ENCODE measurements at places on chromosomes 2 and 18.
A peak's percentile ranks its signal among the peaks of the same experiment; 100 is the strongest.

GRCh38 chr2:20213651-20214565 is 11.0 kb downstream of the SDC1 start:
- no peak for DNase-seq

GRCh38 chr2:189370719-189371118 is 70.6 kb upstream of the WDR75 start:
- DNase-seq = no peak

DNA sequence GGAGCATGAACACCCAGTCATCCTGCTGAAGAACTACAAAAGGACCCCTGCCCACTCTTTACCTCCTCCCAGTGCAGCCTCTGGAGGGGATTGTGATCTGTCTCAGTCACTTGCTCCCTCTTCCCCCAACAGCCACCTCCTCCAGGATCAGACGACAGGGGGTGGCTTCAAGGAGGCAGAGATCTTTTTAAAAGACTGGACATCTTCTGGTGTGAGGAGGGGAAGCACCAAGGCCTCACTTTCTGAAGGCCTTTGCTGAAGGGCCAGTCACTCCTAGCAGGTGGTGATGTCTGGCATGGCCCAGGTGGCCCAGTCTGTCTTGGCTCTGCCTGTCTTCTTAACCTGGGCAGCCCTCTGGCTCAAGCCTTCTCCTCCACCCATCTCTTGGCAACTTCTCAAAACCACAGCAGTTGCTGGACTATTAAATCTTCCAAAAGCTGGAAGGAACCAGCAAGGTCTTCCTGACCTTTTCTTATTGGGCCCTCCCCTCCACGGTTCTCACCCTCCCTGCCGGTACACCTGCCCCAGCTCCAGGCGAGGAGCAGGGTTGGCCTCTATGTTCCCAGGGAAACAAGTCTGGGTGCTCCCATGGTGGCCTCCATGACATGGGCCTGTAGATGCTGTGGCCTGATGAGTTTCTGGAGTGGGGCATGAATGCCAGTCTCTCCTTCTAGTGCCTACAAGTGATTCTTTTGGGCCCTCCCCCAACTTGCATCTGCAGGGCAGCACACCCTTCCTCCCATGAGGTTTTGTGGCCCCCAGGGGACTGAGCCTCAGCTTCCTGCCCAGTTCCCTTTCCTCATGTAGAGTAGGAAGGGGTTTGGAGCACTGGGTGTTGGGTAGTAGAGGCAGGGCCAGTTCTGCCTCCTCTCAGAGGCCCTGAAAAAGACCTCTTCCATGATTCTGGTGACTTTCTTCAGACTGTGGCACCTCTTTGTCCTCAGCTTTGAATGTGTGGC is 5.0 kb upstream of the ATP6V1B1 start:
- no peak for DNase-seq

GRCh38 chr2:119739580-119740255 is 20.0 kb upstream of the PTPN4 start:
- DNase-seq = no peak

DNA sequence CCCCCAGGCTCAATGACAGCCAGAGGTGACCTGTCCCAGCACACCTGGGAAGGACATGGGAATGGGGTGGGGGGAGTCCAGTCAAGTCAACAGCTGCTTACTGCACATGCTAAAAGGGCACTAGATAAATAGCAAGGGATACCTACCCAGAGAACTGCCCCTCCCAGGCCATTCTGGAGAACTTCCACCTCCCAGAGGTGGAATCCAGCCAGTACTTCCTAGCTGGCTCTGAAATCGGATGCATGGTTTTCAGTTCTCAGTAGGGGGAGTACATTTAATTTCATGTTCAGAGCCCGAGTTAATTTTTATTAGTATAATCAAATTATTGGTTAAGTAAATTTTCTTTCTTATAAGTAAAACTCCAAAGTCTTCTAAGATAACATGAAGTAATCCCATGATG is 28.9 kb upstream of the ITGA6 start:
- no peak for DNase-seq

DNA sequence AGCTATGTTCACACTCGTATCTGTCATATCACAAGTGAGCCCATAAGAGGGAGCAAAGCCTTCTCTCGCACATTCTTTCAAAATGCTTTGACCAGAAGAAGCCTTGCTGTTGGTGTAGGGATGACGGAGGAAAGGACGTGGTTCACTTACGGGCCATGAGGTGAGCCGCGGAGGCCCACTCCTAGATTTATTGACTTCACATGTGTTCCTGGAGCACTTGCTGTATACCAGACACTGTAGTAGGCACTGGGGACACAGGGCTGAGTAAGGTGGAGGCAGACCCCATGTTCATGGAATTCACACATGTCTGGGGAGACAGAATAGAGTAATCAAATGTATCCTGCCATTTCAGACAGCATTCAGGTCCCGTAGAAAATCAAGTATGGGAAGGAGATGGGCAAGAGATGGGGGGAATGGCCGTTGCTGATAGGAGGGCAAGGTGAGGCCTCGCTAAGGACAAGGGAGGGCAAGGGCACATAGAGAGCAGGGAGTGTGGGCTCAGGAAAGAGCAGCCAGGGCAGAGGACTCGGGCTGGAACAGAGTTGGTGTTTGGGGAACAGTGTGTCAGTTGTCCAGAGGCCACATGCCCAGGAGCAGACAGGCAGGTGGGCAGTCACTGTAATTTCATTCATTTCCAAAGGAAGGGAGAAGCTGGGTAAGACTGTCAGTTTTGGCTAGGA is 182.2 kb downstream of the LDLRAD4 start:
- no peak for DNase-seq

DNA sequence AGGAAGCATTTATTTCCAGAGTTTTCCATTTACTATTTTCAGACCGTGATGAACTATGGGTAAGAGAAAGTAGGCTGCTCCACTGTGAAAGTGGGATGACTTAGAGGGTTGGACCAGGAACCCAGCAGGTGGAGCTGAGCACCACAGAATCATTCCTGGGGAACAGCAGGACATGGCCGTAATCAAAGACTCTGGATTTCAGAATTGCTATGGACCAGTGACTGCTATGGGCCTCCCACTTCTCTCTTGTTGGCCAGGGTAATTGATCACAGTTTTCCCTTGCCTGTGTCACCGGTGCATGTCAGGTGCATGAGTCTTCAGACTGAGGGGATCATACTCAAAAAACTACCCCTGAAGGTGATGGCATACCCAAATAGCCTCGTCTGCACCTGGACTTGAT is 90.6 kb upstream of the GPC1 start:
- peak; percentile 5 for DNase-seq

DNA sequence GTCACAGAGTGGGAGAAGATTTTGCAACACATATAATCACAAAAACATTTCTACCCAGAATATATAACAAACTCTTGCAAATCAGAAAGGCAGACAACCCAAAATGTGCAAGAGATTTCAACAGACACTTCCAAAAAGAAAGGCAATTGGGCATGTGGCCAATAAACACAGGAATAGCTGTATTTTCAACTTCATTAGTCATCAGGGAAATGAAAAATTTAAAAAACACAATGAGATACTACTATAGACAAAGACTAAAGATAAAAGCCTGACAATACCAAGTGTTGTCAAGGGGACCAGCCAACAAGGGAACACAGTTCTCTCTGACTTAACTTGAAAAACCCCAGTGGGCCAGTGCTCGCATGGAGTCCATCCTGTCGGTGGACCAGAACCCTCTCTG is 40.5 kb downstream of the MTHFD2 start:
- DNase-seq = no peak
